ENCODE measurements at places on chromosomes 5 and 9. TPM values are rescaled to one million over a fixed set of nuclear protein-coding genes. Genes with fewer than 3 reads are reported as not detected.

The TTC23L gene
- total RNA-seq = not detected

The SV2C gene
- total RNA-seq = 0.03 TPM

The GSN gene
- 2.6 TPM for total RNA-seq

The CCDC192 gene
- total RNA-seq = not detected

The ARSI gene
- 0.22 TPM for total RNA-seq

The FAM153A gene
- total RNA-seq = 106 TPM

The PCDHA12 gene
- not detected for total RNA-seq

The KYAT1 gene
- total RNA-seq = 2.8 TPM

The NR5A1 gene
- not detected for total RNA-seq

- no peak for DNase-seq
These were observed 77.7 kb upstream of the GNA14 start for GRCh38 chr9:77725820-77726219.

DNA sequence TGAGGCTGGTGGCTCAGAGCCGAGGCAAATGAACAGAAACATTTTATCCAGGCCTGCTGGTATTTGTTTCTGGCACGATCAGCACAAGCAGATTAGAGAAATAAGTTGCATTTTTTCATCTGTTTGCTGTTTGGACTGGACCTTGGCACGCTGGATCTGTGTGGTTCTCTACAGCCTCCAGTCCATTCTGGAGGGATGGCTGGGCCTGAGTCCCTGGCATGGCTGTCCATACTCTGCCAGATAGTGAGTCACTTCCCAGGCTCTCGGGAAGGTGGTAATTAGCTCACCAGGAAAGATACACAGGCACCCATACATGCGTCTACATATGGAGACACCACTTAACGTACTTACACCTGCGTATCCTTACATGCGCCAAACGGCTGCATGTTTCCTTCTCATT lies 78.6 kb downstream of the SPRY4 start:
- no peak for DNase-seq

DNA sequence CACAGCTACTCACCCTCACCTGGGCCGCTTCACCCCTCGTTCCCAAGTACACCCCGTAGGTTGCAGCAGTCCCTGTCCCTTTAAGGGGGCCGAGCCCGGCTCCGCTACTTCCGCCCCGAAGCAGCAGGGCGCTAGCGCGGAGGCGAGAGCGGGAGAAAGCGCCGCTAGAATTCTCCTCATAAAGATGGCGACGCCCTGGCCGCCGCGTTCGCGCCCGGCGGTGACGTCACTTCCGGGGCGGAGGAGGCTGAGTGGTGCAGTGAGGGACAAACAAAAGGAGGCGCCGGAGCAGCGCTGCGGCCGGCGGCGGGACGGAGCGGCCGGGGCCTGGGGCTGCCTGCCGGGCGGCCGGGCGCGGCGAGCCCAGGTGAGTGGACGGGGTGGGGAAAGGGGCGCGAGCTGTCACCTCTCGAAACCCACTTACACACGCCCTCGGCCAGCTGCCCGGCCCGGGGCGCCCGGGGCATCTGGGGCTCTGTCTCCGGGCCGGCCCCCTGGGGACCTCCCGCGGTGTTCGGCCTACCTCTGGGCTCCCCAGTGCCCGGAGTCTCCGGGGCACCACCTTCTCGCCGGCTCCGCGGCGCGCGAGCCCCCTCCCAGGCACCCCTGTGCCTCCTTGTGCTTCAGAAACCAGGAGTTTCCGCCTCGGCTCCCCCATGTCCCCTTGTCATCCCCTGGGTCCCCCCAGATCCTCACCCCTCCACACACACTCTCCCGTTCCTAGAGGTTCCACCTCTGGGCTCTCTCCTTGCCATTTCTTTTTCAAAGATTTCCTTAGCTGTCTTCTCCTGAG lies at the start of the genes KYAT1 and LRRC8A:
TSS of gene KYAT1 (minus strand) at position 67 of the 793 bp plus-strand sequence. CDS start 36,545 bp downstream, outside the sequence.
TSS of gene LRRC8A (plus strand) at position 250 of the 793 bp plus-strand sequence. CDS start 25,032 bp downstream, outside the sequence.
- peak; percentile 97 for DNase-seq

DNA sequence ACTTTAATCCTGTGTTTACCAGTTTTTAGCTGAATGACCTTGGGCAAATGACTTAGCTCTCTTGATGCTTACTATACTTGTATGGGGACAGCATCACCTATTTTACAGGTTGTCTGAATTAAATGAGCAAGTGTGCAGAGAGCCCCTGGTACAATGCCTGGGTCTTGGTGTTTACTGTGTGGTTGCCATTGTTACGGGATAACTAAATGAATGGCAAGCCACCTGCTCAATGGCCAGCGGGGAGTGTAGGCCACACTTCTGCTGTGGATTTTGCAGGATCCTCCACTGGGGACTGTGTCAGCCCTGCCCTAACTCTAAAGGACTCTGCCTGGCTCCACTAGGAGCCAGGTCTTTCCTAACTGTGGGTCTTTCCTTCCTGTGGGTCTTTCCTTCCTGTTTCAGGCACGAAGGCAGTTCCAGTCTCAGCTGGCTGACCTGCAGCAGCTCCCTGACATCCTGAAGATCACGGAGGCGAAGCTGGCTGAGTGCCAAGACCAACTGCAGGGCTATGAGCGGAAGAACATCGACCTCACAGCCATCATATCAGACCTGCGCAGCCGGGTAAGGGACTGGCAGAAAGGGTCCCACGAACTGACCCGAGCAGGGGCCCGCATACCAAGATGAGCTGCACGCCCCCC lies 10.3 kb upstream of the GLE1 start:
- DNase-seq = peak; percentile 51

- DNase-seq = no peak
These were observed 836.7 kb upstream of the CDH10 start for GRCh38 chr5:25481463-25481862.

DNA sequence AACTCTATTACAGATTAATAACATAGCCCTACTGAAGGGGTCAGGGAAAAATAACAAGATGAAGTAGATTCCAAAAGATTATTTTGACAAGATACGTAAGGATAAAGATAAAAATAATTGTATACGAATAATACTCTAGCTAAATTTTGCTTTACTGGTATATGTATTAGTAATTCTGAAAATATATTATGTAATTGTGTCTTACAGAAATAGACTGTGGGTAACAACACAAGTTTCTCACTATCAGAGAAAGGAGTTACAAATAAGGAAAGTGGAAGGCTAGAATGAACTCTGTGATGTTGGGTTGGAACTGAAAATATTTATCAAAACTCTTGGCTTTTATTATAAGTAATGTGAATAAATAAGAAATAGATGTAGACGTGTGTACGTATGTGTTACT lies 26.6 kb upstream of the TUSC1 start:
- no peak for DNase-seq

- DNase-seq = no peak
These were observed 4.7 kb downstream of the PAX5 start for GRCh38 chr9:37029304-37029775.

GRCh38 chr9:129281506-129282145 lies 103.6 kb upstream of the IER5L start:
- DNase-seq = no peak

DNA sequence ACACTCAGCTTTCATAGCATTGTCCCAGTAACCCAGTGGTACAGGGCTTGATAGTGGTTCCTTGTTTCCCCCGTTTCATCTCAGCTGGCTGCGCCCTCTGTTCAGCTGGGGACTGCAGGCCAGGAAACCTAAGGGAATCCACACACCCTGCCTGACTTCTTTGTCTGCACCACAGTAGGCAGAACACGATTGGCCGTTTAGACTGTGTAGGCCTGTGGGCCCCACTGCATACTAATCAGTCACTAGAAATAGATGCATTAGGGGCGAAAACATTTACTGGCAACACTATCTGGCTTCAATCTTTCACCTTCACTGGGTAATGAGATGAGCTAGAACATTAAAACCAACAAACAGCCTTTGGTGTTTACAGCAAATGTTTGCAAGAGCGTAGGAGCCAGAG lies 512.7 kb upstream of the BRINP1 start:
- no peak for DNase-seq
